Stimulated activated CD8-positive, alpha-beta memory T cell treated with anti-CD3 and anti-CD28 coated beads, Interleukin-4, amount 100 ng/mL, for 1 hour (primary cell): ENCODE measurements at places on chromosomes 6 and 20.

DNA sequence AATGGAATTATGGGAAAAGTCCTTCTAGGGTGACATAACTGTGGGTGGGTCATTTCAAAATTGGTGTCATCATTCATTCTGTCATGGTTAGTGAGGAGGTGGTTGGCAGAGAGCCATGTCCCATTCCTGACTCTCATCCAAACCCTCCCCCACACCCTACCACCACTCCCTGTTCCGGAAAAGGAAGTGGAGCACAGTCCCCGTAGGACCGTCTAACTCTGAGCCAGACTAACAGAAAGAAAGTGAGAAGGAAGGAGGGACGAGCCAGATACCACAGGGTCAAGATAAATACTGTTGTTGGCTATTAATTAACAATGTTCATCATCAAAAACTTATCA is 4.8 kb downstream of the TRIM10 start:
- no peak for DNase-seq

DNA sequence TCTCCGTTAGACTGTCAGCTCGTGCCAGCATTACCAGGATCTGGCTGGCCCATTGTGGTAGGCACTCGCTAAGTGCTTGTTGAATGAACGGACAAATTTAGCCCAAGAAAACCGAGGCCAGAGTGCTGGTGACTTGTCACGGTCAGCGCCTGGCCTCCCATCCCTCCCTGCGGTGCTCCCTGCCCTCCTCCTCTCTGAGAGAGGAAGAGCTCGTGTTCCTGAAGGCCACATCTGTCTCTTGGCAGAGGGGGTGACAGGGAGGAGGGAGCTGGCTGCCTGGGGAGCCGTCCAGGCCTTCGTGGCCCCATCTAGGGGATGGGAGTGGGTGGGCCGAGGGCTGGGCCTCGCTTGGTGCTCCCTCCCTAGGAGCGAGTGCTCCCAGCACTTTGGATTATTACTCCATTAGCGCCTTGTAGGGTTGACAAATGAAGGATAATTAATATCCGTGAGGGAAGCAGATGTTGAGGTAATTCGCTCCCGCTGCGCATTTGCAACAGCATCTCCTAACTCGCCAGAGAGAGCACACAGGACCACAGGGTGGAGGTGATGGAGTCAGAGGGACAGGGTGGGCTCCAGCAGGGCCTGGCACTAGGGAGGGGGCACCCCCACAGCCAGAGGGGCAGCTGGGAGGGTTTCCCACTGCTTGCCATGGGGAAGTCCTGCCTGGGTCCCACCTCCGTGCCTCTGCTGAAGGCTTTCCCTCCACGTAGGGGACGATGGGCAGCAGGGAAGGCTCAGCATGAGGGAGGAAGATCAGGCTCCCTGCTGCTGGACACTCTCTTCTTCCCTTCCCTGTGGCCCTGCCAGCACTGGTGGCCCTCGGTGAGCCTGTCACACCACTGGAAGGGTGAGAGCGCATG is 37.0 kb downstream of the VSTM2L start:
- DNase-seq, result no peak

- DNase-seq, result no peak
These were observed 21.4 kb downstream of the CDYL start for GRCh38 chr6:4797587-4797986.

DNA sequence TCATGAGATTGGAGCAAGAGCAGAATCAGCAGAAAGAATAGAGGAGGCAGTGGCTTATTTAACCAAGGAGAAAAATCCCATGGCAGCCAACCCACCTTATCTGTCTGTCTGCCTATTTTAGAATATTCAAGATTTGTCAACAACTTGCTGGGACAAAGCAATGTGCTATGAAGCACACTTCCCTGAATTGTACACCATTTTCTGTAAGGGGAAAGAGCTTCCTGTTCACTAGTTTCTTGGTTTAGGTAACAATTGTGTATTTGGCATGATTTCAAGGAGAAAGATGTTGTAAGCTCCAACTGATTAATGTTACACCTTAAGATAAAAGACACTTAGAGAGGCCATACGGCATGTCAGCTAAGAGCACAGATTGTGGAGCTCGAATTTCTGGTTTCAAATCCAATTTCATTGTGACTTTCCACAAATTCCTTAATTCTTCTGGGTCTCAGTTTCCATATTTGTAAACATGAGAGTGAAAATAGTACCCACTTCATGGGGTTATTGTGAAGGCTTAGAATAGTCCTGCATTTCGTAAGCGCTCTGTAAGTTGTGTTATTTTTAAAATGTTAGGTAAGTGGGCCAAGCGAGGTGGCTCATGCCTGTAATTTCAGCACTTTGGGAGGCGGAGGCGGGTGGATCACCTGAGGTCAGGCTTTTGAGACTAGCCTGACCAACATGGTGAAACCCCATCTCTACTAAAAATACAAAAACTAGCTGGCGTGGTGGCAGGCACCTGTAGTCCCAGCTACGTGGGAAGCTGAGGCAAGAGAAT is 4.8 kb upstream of the MUC22 start:
- no peak for DNase-seq

- no peak for DNase-seq
These were observed 35.8 kb upstream of the MRGBP start for GRCh38 chr20:62760471-62760855.

- no peak for DNase-seq
These were observed 186.6 kb downstream of the DOK5 start for GRCh38 chr20:54661880-54662465.

- no peak for DNase-seq
These were observed 876.7 kb downstream of the HACE1 start for GRCh38 chr6:103983011-103983410.

GRCh38 chr20:43305749-43306148 is 116.0 kb upstream of the PTPRT start:
- no peak for DNase-seq

GRCh38 chr20:47054506-47054905 is 159.9 kb downstream of the EYA2 start:
- DNase-seq, result no peak

DNA sequence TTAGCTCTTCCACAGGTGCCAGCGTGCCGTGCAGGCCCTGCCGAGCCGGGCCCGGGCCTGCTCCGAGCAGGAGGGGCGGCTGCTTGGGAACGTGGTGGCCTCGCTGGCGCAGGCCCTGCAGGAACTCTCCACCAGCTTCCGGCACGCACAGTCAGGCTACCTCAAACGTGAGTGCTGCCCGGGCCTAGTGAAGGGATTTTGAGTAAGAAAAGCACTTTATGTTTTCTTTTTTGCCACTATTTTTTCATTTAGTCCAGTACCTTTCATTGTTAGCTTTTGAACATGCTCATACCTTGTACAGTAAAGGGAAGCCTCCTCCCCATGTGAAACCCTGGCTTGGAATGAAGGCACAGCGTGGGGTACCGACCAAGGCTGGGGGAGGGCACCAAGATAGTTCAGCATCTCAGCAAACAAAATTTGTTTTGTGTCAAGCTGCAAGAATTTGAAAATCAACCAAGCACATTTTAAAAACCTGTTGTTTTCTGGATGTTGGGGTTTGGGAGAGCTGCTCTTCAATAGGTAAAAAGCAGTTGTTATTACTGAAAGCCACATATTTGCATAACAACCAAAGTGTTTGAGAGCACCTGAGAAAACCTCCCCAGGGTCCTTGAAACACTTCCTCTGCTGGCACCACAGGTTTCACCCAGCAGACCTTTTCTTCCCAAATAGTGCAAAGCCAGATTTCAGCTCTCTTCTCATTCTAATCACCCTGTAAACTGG is 18.4 kb downstream of the STX16 start:
- DNase-seq, result no peak

- no peak for DNase-seq
These were observed 75.1 kb downstream of the CNBD2 start for GRCh38 chr20:36043441-36043840.

DNA sequence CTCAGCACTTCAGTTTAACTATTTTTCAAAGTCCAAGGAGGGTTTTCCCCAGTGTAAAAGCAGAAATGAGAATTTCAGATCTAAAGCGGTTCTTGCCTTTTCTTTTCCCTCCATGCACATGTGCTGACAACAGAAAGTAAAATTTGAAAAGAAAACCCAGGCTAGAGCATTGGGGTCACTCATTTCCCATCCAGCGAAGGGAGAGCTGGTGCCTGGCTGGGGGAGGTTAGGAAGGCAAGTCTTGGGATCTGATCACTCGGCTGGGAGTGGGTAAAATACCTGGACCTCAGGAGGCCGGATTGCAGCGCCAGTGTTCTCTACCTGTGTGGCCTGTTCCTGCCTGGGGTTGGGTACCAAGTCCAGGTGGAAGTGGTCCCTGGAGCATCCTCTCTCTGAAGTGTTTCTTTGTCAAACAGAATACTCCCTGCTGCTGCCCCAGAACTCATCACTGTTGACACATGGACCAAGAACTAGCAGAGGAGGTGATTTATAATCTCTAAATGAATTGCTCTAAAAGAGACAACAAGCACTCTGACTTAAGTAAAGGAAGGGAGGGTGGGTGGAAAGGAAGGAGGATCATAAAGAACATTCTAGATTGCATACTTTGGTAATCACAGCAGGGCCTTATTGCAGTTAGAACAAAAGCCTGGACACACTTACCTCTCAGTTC is 136.0 kb downstream of the MTHFD1L start:
- no peak for DNase-seq

- no peak for DNase-seq
These were observed 253.8 kb downstream of the LAMA2 start for GRCh38 chr6:129136751-129137150.

- no peak for DNase-seq
These were observed 297.3 kb upstream of the KCNQ5 start for GRCh38 chr6:72324591-72324990.

- no peak for DNase-seq
These were observed 99.3 kb upstream of the ARMC2 start for GRCh38 chr6:108748959-108749358.

DNA sequence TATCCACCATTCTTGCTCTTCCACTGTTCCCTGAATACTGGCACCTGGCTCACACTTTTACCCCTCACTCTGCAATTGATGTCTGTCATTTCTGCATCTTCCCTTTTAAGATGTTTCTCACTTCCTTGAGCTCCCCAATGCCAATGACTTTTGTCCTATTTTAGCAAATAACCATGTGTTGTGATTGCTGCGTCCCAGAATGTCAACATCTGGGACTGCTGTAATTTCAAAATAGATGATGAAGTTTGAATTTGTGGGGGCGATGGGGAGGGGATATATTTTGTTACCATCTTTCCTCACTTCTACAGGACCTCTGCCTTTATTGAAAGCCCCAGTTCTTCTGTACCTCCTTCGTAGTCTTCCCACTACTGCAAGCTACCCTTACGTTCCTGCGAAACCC is 40.0 kb upstream of the ADGRF5 start:
- no peak for DNase-seq

DNA sequence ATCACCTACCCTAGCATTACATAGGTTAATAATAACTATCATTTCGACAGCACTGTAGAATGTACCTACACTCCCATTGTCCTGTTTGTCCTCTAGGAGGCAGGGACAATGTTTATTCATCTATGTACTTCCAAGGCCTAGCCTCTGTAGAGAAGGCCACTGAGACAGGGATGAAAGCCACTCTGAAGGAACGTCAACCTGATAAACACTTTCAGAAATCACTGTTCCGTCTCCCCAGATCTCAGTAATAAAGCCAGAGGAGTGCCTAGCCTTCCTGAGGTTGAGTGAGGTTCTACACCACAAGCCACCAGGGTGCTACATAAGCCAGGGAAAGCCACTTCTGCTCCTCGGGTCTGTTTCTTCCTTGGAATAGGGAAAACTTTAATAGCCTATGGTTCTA is 44.8 kb downstream of the POPDC3 start:
- no peak for DNase-seq

GRCh38 chr20:63973636-63974401 is 4.1 kb upstream of the ZNF512B start:
- DNase-seq, result no peak

DNA sequence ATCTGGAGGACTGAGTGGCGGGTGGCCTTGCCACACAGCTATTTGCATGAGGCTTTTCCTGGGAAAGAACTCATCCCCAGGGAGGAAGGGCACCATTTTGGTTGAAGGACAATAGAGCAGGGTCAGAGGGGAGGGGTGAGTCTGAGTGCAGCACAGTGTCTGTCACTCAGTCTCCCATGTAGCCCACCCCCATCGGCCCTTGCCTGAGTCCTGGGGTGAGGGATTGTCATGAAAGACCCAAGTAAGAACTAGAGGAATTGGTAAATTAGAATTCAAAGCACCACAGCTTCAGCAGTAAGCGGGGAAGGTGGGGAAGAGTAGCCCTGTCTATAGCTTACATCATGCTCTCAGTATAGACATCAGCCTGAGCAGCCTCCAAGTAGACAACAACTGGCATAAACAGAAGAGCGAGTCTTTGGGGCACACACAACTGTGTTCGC is 90.4 kb upstream of the TMEM30A start:
- DNase-seq, result no peak

DNA sequence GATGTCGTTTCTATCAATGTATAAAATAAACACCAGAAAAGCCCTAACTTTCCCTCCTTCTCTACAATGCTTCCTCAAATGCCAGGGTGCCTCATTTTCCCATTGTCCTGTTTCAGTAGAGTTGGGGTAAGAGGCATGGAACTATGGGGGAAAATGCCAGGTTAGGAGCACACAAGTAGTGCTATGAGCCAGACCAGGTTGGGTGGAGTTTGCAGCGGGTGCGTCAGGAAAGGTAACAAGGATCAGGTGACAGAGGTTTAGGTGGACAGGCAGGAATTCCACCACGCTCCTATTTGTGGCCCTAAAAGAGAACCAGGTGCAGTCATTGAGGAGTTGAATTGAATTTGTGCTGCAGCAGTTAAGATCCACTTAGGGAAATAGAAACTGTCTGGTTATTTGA is 36.5 kb downstream of the SYTL3 start:
- no peak for DNase-seq

GRCh38 chr20:55777641-55778040 is 227.7 kb downstream of the CBLN4 start:
- DNase-seq, result no peak

- DNase-seq, result no peak
These were observed 415.1 kb downstream of the TFAP2A start for GRCh38 chr6:9999796-10000195.

DNA sequence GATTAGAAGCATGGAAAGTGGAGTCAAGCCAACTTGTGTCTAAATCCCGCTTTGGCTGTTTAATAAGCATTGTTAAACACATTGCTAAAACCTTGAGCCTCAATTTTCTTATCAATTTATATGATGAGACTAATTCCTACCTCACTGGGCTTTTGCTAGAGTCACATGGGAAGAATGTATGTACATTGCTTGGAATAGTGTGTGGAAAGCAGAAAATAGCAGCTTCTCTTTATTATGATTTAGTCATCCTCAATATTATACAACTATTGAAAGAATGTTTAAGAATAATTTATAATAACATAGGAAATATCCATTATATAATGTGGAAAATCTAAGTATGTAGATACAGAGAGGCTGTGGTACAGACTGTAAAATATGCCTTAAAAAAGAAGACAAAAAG is 313.0 kb upstream of the CDYL start:
- no peak for DNase-seq

DNA sequence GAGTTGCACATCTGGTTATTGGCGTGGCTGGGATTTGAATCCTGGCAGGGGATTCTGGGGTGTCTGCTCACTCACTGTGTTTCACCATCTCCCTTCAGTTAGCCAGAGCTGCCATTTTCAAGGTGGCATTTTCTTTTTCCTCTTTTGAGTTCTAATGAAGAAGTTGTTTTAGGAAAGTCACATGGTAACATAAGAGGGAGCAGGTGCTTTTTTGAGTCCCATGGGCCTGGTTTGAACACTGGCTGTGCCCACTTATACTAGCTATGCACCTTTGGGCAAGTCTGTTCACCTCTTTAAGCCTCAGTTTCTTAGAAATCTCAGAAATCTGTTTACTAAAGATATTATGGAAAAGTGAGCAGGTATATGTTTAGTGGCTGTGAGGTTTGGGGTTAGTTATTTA is 39.6 kb downstream of the ANKS1A start:
- no peak for DNase-seq

- DNase-seq, result no peak
These were observed 23.7 kb downstream of the RNASET2 start for GRCh38 chr6:166932616-166933015.
